ENCODE measurements at places on chromosomes 11 and 22.
A peak's percentile ranks its signal among the peaks of the same experiment; 100 is the strongest.

- no peak for DNase-seq
Observed at GRCh38 chr11:33617672-33618350, 82.8 kb downstream of the C11orf91 start.

DNA sequence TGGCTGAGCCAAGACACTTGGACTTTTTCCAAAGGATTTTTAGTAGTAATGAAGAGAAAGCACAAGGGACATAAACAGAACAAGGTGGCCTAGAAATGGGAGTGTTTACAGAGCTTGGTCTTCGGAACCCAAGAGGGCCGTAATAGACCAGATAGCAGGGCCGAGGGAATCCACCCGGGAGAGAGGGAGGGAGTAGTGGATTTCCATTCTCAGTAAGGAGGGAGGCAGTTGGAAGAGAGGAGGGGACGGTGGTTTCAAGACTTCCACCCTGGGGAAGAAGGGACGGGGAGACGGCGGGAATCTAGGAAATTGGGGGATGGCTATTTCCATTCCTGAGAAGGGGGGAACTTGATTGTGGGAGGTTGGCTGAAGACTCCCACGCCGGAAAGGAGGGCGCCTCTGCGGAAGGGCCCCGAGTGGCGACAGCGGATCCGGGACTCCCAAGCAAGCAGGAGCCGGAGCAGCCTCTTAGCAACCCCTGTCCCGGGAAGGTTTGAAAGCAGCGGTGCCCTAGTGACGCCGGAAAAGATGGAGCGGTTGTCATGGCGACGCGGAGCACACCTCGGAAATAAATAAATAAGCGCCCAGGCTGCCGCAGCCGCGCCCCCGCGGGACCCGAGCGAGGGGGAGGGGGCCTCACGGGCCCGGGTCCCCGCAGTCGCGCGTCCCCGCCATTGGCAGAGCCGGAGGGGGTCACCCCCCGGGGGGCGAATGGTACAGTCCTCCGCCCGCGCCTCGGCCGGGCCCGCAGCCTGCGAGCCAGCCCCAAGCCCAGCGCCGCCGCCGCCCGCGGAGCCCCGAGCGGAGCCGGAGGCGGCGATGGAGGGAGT is 31.6 kb downstream of the EIF3F start:
- DNase-seq, result peak; percentile 38

- DNase-seq, result no peak
Observed at GRCh38 chr11:8122173-8122764, 41.3 kb downstream of the TUB start.

DNA sequence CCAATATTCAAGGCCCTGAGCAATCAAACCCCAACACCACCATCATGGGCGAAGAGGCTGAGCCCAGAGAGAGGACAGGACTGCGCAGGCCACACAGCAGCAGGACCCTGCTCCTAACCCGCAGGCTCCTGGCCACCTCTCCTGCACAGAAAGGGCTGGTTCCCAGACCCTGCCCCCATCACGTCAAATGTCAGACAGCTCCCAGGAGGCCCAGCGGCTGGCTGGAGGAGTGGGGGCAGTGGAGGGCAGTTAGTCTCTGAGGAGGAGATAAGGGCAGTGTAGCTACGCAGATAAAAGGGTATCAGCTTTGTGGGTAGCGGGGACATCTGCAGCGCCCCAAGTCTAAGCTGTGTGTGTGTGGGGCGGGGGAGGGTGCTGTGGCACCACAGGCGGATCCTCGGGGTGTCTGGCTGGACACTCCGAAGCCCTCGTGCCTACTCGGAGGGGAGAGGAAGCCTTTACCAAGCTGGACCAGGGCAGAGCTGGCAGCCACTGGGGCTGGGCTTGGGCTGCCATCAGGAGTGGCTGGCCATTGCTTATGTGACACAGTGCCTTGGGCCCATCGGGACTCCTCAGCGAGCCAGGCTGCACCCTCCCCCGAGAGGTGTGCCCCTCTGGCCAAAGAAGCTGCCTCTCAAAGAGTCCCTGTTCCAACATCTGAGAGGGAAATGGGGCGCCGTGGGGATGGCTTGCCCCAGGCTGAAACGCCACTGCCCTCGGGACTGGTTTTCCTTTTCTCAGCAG is 21.5 kb downstream of the FADS3 start:
- no peak for DNase-seq

- DNase-seq, result no peak
Observed at GRCh38 chr22:39383841-39384625, 15.5 kb upstream of the TAB1 start.
